ENCODE measurements at places on chromosomes 12 and 14. TPM values are rescaled to one million over a fixed set of nuclear protein-coding genes. Genes with fewer than 3 reads are reported as not detected.
A peak's percentile ranks its signal among the peaks of the same experiment; 100 is the strongest.

DNA sequence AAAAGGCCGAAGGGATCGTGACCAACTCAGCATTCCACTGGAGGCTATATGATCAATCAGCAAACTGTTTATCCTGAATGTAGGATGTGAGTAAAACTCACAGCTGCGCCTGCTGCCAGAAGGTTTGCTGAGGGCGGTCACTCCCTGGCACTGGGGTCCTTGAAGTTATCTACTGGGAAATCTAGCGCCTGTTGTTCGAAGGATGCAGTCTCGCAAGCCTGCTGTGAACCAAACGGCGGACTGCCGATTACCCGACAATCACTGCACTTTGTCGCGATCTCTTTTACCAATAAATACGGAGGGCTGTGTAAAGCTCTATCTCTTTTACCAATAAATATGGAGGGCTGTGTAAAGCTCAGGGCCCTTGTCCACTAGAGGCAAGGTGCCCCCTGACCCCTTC lies 12.9 kb downstream of the DDX51 start:
- no peak for DNase-seq

DNA sequence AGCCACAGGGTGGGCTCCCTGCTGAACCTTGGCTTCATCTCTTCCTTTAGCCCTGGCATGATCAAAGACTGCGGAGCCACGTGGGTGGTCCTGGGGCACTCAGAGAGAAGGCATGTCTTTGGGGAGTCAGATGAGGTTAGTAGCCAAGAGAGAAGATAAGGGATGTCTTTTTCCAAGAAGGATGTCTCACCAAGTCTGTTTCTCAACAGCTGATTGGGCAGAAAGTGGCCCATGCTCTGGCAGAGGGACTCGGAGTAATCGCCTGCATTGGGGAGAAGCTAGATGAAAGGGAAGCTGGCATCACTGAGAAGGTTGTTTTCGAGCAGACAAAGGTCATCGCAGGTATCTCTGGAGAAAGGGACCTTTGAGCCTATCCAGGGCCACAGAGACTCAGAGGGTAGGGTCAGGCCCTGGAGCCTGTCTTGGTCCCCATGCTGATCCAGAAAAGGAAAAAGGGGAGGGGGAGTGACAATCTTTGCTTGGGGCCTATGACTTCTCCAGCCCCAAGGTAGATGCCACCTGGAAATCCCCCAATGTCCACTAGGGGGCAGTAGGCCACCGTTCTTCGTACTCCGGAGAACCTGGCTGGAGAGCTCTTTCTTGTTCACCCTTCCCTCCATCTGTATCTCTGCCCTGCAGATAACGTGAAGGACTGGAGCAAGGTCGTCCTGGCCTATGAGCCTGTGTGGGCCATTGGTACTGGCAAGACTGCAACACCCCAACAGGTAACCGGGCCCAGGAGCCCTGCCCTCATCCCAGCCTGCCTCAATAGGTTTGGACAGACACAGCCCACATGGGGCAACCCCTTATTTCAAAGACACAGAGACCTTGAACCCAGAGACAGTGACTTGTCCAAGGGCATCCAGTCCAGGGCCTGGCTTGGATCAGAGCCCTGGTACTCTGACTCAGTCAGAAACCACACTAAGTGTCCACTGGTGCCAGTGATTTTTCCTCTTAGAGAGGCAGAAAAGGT lies 2.0 kb downstream of the TPI1 start:
- no peak for DNase-seq

The LBHD2 gene
- polyA plus RNA-seq: not detected

The CLEC2A gene
- not detected for polyA plus RNA-seq

- DNase-seq: no peak
Observed at GRCh38 chr14:24331731-24332267, 3.1 kb downstream of the ADCY4 start.

The IAPP gene
- polyA plus RNA-seq: not detected

DNA sequence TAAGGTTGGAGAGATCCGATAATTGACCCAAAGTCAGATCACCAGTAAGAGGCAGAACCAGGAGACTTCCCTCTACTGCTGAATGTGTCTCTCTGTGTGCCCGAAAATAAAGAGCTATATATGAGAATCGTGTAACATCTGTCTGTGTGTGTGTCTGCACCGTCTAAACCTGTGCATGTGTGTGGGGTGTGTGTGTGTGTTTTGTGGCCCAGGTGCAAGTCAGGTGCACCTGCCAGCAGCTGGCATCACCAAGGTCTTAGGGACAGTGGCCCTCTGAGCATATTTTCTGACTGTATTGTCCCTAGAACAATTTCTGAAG lies 24.7 kb upstream of the KRT78 start:
- no peak for DNase-seq

GRCh38 chr12:51186465-51187085 lies 13.6 kb upstream of the TFCP2 start:
- no peak for DNase-seq

DNA sequence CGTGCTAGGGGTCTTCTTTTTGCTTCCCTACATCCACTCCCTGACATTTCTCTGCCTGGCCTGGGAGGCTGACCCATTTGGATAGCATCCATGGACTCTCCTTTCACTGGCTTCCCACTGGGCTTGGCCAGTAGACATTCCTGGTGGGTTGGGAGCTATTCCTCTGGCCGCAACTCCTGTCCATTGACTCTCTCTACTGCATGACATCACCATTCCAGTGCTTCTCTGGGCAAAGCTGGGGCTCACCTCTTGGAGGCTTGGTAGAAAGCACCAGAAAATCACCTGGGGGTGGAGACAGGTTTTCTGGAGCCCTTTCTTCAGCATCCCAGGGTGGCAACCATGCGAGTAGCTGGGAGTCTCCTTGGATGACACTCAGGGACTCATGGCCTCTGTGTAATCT lies 16.7 kb upstream of the LHX5 start:
- DNase-seq: no peak

DNA sequence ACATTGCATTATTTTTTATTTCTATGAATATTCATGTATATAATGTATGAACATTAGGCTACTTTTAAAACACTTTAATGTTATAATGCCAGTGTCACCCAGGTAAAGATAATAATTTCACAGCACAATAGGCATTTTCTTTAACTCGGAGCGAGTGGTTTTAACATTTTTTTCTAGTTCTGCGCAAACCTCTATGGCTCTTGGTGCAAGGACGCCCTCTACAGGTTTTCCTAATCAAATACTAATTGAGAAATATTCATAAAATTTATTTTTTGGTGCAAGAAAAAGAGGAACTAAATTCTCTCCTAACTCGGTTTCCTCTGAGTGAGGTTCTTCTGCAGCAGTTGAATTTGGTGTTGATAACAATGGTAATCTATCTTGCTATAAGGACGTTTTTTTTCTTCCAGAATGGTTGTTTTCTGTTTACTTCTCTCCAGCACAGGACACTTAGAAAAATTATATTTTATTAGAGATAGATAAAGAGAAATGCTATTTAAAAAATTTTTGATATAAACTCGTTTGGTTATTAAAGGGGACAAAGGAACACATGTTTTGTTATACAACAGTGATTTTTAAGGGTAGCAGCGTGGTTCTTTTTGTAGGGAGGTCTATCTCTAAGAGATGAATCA lies 2.4 kb upstream of the WIF1 start:
- peak; percentile 34 for DNase-seq

The GUCY2C gene
- 0.86 TPM for polyA plus RNA-seq

- no peak for DNase-seq
Observed at GRCh38 chr14:59490756-59491155, 6.4 kb downstream of the JKAMP start.

Measured in renal cortex interstitium (tissue), 15 donors.